Stimulated activated CD4-positive, alpha-beta T cell treated with anti-CD3 and anti-CD28 coated beads, Interleukin-1b, Interleukin-23, amount 100 ng/mL, for 24 hours (primary cell): ENCODE measurements at places on chromosomes 3 and 15.

DNA sequence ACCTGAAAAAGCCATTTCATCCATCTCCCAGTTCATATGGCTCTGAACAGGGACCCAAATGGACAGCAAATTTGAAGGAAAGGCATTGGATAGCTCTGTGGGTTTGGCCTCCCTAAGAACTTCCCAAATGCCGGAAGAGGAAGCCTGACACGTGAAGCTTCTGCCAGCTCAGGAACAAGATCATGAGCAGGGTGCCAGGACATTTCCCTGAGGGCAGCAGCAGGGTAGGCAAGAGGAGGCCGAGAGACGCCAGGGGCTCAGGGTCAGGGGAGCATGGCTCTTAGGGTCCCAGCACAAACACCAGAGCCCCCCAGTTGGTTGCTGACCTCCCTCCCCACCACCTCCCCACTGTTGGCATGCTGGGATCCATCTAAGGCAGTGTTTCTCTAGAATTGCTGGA, 187.5 kb downstream of the MEGF11 start:
- no peak for DNase-seq

- no peak for DNase-seq
These were observed 235.4 kb downstream of the XXYLT1 start for GRCh38 chr3:195035345-195036202.

DNA sequence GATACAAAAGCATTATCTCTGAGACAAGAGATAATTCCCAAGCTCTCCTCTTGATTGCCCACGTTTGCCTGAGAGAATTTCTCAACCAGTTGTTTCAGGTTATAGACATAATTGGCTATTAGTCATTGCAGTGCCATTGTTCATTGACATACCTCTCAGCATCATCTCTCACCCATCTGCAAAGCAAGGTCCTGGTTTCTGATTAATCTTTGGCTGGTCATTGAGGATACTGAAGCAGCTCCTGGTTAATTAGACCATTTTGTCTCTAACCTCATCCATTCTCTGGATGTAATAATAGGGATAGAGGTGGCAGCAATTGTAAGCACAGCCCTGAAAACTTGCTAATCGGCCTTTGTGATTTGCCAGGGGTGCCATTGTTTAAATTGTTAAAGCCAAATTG, 104.2 kb downstream of the CNTN6 start:
- no peak for DNase-seq

DNA sequence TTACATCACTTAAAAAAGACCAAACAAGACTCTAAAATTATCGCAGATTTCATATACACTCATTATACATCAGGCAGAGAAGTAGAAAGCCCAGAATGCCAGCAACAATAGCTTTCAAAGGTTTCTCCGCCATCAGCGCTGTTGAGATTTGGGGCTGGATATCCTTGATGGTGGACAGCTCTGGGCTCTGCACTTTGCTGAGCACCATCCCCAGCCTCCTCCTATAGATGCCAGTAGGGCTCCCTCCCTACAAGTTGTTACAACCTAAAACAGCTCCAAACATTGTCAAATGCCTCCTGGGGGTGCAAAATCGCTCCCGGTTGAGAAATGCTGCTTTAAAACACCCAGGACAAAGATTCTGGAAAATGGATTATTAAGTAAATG, 73.5 kb downstream of the ATP10A start:
- DNase-seq: no peak

- DNase-seq: no peak
These were observed 44.6 kb downstream of the TRIM71 start for GRCh38 chr3:32862247-32862935.
